ENCODE measurements at places on chromosomes 1 and 21.

DNA sequence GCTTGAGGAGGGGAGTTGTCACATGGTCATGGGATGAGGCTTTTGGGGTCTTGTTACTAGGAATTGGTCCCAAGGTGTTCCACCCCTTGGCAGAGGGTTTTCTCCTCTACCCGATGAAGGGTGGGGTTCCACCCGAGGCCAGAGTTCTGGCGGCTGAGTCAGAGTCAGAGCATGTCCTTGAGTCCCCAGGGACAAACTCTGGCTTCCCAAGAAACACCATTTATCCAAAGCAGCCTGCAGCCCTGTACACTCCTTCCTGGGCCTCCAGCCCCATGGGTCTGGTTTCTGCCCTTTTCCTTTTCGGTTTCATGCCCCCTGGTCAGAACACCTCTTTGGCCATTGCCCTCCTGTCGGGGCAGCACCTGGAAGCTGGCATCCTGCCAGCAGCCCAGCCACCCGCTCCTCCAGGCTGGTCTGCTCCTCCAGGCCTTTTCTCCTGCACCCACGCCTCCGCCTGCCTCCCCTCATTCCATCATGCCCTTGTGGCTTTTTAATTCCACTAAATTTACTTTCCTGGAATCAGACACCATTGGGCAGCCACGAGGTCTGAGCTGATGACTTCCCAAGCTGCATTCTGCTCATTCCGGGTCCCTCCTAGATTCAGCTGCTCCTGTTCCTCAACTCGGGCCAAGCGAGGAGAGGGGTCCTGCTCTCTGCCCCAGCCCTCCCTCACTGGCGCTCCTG, 301.7 kb upstream of the VAMP3 start:
- no peak for DNase-seq

- DNase-seq: no peak
Observed at GRCh38 chr1:6272868-6273267, 12.0 kb upstream of the GPR153 start.

DNA sequence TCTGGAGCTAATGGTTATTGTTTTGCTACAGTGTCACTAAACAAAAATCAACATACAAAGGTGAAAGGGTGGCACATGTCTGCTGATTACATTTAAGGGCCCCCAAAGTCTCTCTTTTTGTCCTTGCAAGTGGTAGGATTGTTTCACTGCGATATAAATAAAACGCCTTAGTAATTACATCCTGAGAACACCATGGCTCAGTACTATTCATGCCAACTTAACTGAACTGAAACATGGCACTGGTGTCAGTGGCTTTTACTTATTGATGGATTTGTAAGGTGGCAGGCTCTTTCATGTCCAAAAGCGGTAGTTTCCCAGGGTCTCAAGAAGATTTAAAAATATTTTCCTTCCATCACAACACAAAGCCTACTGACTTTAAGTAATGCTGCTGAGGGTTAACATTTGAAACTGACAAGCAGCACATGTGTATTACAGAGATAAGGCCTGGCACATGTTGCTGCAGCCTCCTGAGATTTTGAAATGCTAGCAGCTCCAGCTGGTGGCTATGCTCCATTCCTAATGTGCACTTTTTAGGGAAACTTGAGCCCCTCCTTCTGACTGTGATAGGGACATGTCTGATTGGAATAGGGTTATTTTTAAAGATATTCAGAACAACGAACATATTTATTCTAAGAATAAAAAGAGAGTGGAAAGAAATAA, 86.8 kb downstream of the ATP1B1 start:
- DNase-seq: no peak

DNA sequence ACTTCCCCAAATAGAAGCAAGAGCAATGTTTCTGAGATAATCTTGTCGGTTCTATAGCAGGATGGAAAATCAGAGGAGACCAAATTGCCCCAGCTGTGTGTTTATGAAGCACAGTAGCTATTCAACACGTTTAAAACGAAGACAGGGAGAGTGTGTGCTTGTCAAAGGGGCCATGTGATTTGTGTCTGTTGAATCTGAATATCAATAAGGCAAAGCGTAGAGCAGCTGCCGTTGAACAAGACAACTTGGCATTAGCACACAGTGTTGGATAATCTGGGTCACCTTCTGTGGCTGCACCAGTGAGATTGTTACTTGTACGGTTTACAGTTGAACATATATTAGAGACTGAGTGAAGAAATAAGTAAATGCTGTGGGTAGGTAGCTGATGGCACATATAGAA, 1.0 kb downstream of the CRB1 start:
- no peak for DNase-seq

Data from PC-3 (cell line).